Stimulated activated CD8-positive, alpha-beta memory T cell treated with anti-CD3 and anti-CD28 coated beads, Interleukin-15, amount 100 ng/mL, for 48 hours (primary cell): ENCODE measurements at places on chromosomes 1 and 21.
A peak's percentile ranks its signal among the peaks of the same experiment; 100 is the strongest.

DNA sequence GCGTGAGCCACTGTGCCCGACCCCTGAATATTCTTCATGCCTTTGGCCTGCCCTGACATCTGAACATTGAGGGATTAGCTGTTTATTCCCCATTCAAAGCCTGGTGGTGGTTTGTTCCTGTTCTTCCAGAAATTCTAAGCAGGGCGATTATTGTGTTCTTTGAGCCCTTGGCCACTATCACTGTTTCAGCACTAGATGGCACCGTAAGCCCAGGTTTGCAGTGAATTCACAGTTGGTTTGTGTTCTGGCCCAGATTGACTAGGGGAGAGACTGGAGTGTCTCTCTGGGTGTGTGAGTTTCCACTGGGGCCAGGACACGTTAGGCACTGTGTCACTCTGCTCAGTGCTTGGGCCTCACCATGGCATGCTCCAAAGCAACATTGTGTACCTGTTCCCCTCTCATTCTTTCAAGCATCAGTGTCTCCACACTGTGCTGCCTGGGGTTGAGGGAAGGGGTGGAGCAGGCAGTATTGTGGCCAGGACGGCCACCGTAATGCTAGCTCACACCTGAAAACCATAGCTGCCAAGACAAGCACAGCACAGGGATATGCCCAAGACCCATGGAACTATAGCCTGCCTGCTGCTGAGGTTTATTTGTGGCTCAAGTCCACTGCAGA lies 52.7 kb downstream of the PKN2 start:
- DNase-seq, result peak; percentile 4

DNA sequence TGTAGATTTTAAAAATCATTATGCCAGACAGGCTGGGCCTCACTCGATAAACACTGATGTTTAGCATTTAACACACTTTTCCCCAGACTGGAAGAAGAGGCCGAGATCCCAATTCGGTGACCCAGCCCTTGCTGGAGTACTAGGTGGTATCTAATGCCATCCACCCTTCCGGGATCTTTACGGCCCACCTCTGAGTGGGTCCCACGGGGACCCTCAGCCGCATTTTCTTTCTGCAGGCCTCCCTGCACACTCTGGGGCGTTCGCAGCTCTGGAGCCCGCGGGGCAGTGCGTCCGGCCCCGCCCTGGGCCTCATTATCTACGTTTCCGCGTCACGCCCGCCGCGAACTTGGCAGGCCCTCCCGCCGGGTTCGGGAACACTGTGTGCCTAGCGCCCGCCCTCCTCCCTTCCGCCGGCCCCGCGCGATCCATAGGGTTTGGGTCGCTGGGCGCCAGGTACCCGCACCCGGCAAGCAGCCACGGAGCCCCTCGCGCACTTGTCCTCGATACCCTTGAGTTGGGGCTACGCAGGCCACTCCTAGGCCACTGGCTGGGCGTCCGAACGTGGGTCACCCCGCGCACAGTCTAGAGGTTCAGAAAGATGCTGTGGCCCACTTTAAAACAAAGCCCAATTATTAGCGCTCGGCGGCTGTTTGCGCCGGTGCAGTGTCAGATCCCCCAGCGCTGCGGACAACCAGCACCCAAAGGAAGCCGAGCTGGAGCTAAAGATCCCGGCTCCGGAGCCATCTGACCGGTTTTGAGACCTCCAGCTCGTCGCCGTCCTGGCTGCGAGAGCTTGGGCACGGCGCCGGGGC lies 950 bp upstream of the EVA1C start:
- DNase-seq, result peak; percentile 58

DNA sequence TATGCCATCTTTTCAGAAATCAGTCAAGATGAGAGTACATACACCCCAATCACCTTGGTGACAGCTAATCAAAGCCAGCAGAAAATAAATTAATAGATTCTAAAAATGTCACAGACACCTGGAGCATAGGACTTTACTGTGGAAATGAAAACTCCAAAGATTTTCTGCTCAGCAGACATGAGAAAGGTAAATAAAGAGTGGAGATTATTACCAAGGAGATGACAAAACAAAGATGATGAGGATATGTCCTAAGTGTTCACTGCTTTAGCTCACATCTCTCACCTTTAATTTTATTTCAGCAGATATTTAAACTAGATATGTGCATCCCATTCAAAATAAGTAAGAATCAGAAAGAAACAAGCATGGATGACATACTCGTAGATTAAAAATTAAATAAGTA lies 14.8 kb upstream of the KCNT2 start:
- no peak for DNase-seq

DNA sequence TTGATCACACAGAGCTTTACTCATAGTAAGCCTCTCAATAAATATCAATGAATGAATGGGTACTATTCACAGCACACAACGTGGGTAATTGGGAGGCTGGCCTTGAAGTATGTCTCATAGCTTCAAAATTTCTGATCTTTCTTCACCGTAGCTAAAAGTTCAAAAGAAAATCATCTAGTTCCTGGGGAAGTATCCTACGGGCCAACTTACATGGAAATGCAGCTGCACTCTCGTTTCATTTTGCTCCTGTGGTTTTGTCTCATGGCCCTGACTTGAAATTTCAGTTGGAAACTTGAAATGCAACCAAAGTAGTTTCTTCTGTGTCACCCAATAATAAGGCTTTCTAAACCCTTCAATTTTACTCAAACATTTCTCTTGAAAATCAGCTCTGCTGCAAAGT lies 76.1 kb upstream of the CNIH3 start:
- no peak for DNase-seq

DNA sequence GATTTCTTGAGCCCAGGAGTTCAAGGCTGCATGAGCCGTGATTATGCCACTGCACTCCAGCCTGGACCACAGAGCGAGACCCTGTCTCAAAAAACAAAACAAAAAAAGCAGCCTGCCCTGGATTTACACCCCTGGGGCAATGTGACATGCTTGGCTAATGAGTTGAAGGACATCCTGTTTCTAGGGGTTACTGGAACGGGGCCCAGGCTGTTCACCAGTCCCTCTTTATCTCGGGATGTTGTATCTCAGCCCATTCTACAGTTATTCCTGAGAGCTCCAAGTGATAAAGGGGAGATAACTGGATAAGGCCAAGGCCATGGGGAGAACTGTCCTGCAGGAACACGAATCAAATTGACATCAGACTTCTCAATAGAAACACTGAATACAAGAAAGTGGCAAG lies 21.7 kb upstream of the S100A2 start:
- DNase-seq, result no peak
